Stimulated activated effector memory CD8-positive, alpha-beta T cell treated with anti-CD3 and anti-CD28 coated beads, Interleukin-12 subunit alpha, Interleukin-12 subunit beta, amount 100 ng/mL, for 72 hours (primary cell): ENCODE measurements at places on chromosomes 6 and 20.
A peak's percentile ranks its signal among the peaks of the same experiment; 100 is the strongest.

GRCh38 chr6:300494-301198, 8.4 kb downstream of the DUSP22 start:
- no peak for DNase-seq

- no peak for DNase-seq
Measured at GRCh38 chr20:10761786-10762185, 88.0 kb upstream of the JAG1 start.

DNA sequence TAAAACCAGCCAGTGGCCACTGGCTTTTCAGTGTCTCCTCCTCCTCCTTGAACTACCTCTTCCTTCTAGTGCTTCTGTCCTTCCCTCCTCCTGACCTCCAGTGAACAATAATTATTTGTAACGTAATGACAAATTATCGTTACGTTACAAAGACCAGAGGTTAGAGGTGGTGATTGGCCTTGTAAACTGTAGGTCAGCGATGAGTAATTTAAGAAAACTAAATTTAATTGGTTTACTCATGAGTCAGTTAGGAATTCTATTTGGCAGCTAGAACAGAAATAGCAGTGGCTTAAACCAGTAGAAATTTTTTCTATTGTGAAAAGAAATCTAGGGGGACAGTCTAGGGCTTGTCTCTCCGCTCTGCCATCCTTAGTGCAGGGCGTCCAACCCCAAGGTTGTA, 38.8 kb downstream of the PPARD start:
- DNase-seq, result no peak

GRCh38 chr20:63337786-63338420, 23.2 kb downstream of the CHRNA4 start:
- no peak for DNase-seq

DNA sequence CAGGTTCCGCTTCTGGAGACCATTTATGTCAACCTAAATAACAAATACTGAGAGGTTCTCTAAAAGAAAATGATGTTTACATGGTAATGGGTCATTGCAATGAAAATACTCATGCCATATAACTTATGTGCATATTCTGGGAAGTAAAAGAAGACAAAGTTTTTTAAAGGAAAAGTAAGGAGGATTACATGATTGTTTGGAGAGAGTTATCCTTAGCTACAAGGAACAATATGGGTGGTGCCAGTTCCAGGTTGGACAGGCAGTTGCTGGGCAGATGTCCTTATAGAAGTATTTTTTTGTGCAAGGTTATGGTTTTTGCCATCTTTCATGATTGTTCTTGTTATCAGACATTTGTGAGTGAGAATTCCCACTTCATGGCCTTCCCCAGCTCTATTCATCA, 52.5 kb downstream of the MRAP2 start:
- DNase-seq, result no peak

DNA sequence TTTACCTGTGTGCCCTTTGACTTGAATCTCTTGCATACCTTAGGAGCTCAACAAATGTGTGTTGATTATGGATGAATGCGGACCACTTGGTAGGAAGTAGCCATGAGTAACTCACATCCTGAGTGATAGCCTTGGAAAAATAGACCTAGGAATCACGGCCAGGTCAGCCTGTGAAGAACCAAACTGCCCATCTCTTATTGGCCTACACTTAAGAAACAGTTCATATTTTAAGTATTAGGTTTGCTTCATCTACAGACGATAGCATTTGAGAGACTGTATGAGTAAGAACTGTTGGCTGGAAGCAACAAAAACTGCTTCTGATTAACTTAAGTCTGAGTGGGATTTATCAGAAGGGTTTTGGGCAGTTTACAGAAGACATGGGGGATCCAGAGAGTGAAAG, 320.1 kb upstream of the PRND start:
- no peak for DNase-seq

DNA sequence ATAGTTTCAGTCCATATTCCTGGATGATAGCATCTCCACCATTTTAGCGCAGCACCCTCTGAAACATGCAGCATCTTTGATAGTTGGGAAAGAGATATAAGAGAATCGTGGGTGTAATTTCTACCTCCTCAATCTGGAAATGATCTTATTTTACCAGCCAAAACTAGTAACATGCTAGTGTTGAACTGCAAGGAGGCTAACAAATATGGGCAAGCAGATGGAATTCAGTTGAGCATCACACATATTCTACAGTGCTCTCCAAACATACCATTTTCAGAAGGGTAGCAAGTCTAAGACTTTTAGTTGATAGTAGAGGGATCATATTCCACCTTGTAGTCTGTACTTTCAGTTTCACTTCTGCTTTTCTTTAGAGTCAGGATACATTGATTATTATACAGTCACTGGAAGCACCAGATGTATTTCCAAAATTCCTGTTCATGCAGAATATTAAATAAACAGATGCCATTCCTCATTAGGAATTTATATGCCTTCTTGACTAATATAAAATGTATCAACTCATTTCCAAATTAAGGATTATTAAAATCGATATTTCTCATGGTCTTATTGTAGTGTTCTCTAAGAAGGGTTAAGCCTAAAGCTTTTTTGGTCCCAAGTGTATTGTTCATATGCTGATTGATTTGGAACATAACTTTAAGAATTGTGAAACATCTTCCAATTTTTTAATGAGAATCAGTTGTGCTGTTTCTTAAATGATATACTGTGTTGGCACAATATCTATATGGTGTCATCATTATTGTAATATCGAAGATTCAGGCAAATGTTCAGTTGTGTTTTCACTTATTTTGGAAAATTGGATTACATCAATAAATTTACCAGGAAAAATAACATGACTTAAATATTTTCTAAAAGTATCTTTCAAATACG, 362.0 kb downstream of the CENPW start:
- no peak for DNase-seq

- no peak for DNase-seq
Measured at GRCh38 chr6:33950472-33950881, 146.7 kb upstream of the MLN start.

GRCh38 chr6:168370310-168370991, 50.9 kb upstream of the DACT2 start:
- peak; percentile 80 for DNase-seq

- no peak for DNase-seq
Measured at GRCh38 chr6:1635305-1636010, 25.7 kb downstream of the FOXC1 start.

DNA sequence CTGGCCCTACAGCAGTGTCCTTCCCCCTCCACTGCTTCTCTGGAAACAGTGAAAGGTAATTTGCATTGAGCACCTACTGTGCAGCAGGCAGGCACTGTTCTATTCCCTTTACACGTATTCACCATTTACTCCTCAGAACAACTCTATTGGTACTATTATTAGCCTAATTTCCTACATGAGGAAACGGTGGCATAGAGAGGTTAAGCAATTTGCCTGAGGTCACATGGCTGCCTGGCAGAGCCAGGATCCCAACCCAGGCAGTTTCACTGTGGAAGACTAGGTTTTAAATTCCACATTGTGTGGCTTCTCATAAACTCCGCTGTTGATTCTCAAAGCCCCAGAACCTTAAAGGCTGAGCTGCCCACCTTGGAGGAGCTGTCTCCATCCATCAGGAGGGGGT, 72.7 kb downstream of the CLIC5 start:
- no peak for DNase-seq

DNA sequence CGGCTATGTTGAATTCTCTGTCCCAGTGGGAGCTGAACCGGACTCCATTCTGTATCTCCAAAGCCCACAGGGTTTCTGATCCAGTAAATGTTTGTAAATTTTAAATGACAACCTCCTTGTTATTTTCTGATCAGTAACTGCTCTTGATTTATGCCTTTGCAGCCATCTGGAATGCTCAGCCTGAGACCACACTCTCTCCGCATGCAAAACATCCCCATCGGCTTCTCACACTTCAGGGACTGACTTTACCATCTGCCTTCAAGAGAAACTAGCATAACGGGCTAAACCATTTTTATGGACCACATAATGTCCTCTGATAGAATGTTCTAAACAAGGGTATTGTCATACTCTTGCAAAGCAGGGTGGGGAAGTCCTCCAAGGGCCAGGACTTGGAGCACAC, 94.5 kb upstream of the FOXQ1 start:
- no peak for DNase-seq

DNA sequence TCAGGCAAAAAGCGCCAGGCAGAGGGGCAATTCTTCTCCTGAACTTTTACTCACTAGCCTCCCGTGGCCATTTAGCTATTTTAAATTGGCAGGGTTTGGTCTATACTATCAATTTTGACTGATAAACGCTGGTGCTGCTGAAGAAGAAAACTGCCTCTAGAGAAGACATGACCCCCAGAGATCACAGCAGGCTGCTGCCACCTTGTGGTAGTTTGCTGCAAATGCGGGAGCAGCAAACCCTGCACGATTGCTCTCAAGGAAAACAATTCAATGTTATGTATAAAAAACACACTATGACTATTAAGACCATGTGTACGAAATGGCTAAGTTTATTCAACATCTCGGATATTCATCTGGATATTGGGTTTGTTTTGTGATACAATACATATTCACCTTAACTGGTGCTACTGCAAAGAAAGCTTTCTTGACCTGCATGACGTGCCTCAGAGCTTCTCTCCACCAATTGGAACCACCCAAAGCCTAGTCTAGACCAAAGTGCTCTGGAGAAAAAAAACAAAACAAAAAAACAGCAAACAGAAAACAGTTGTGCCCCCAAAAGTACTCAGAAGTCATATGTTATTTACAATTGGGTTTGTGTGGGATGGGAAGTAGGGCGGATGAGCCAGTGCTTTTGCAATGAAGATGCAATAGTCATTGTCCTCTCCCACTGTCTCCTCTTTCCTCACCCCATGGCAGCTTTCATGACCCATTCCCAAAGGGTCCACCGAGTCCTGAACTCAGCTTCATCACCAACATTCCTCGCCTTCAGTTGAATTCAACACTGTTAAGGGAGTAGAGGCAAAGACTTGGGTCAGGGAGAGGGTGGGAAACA, 19.6 kb upstream of the IL17F start:
- DNase-seq, result peak; percentile 79

DNA sequence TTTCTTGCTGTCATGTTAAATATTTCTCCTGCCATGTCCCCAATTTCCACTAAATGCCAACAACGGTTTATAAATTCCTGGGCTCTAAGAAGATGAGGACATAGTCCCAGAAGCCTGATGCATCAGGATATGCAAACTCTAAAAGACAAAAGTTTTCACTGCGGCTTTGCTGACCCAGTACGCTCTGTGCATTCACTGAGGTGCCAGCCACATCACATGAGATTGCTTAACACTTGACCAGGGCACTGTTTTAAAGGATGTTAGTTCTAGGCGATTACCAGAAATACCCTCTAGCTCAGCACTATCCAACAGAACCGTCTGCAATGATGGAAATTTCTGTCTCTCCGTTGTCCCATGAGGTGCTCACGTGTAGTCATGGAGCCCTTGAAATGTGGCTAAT, 19.9 kb upstream of the ADTRP start:
- DNase-seq, result no peak

DNA sequence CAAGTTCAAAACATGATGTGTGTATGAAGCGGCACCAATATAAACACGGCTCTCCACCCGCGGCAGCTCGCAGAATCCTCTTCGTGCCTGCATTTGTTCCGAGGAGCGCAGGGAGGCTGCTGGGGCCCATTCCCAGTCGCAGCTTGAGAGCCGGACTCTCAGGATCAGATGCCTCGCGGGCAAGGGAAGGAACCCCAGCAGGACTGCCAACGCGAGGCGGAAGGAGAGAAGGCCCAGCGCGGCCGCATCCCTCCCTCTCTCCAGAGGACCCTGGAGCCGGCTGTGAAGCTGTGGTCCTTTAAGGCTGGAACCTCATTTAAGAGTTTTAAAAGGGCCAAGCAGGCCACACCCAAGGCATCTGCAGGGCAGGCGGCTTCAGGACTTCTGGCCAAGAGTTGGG, 44.2 kb upstream of the ZBP1 start:
- DNase-seq, result no peak

GRCh38 chr20:7389216-7389615, 551.0 kb downstream of the HAO1 start:
- no peak for DNase-seq

DNA sequence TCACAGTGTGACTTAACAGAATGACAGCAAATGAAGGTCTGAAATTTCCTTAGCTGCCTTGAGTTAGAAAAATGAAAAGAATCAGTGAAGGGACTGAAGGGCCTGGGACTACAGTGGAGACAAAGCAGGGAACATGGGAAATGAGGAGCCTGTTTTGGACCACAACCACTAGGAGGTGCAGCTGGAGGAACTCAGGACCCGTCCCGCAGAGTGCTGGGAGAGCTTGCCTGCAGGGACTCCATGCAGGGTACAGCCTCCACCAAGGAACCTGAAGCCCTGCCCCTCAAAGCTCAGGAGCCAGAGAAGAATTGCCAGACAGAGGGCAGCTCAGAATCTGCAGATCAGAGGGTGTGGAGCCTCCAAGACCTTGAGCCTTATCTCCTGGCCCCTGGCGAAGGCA, 50.7 kb downstream of the LRFN2 start:
- DNase-seq, result no peak

DNA sequence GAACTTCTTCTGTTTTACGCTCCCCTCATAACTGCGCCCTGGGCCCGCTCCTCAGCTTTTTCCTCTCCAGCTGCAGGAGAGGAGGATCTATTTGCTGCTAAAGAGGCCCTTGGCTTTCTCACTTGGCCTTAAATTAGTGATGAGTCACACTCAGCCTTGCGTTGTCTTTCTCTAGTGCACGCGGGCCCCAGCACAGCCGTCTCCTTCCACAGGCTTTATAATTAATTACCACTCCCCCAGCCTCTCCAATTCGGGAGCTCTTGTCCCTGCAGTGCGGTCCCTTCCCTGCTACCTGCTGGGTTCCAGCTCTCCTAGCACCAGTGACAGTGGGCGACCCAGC, 25.2 kb downstream of the PACSIN1 start:
- DNase-seq, result no peak

DNA sequence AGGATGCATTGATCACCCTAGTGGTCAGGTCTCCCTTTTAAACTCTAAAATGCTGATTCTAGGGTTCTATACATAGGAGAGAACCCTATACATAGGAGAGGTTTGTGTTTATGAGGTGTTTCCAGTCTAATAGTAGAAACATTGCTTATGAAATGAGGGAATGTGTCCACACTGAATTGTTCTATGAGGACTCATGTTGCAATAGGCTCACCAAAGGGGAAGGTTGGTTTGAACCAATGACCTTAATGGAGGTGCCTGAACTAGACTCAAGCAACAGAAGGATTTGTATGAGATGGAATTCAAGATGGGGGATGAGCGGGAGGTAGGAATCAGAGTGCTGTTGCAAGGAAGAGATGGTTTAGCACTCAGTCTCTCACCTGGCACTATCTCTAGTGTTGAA, 33.5 kb upstream of the UBR2 start:
- DNase-seq, result no peak
